ENCODE measurements at places on chromosomes 16 and 17. TPM values are rescaled to one million over a fixed set of nuclear protein-coding genes. Genes with fewer than 3 reads are reported as not detected.

CCL5 gene
- not detected for total RNA-seq

KRTAP1-1 gene
- total RNA-seq = not detected

DNA sequence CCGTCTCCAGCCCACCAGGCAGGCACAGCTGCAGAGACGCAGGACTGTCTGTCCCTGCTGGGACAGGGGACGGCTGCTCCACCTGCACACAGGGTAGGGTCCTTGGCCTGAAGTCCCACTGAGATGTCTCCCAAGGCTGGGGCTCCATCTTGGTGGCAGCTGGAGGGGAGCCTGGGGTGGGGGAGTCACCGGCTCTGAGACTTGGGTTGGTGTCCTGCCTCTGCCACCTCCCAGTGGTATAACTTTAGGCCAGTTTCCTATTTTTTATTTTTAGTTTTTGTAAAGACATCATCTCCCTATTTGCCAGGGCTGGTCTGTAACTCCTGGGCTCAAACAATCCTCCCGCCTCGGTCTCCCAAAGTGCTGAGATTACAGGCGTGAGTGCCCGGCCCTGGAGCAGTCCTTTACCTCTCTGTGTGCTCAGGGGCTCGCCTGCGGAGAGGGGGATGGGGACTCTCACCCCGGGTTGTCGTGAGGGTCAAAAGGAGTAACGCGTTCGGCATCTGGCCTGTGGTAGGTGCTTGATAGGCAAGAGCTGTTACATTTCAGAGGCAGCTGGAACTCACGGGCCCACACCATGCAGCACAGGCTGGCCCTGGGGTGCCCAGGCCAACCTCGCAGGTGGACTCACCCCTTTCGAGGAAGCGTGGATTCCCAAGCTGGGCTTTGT lies 46.6 kb upstream of the DOC2B start:
- DNase-seq = no peak

- no peak for DNase-seq
Observed at GRCh38 chr16:88387941-88388627, 5.3 kb downstream of the ZNF469 start.

DNA sequence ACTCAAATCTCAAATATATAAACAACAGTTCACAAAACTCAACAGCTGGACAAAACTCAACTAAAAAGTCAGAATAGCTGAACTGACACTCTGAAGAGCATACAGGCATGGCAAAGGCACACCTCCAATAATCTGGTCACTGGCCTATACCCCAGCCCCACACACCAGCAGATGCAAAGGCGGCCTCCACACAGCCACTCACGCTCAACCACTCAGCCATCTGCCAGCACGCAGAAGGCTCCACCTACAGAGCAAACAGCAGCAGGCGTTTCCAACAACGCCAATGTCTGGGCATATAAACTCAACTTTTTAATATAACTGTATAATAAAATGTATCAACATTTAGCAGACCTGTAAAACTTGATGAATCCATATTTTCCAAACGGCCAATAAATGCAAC lies 17.2 kb downstream of the USP7 start:
- DNase-seq = no peak

DNA sequence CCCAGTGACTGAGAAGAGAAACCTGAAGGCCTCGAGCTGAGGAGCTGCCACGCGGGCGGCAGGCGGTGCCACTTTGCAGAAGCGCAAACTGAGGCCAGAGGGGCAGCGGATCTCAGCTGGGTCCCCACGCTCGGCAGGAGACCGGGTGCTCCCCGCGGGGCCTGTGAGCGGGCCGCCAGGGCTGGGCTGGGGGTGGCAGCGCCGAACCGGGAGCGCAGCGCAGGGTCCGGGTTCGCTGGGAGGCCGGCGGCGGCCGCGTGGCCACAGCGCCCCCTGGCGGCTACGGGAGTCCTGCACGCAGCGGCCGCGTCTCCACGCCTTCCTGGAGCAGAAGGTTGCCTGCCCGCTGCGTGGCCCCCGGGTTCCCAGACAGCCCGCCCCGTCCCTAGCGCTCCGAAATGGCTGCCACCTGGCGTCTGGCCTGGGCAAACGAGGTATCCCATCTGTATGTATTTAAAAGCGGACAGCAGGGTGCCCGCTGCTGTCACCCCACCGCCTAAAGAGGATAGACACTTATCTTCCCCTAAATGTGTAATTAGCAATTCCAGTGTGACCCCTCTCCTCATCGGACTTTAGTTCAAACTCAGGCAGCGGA lies 96.1 kb upstream of the CDH5 start:
- DNase-seq = peak; percentile 90

ASPA gene
- total RNA-seq = not detected

DNA sequence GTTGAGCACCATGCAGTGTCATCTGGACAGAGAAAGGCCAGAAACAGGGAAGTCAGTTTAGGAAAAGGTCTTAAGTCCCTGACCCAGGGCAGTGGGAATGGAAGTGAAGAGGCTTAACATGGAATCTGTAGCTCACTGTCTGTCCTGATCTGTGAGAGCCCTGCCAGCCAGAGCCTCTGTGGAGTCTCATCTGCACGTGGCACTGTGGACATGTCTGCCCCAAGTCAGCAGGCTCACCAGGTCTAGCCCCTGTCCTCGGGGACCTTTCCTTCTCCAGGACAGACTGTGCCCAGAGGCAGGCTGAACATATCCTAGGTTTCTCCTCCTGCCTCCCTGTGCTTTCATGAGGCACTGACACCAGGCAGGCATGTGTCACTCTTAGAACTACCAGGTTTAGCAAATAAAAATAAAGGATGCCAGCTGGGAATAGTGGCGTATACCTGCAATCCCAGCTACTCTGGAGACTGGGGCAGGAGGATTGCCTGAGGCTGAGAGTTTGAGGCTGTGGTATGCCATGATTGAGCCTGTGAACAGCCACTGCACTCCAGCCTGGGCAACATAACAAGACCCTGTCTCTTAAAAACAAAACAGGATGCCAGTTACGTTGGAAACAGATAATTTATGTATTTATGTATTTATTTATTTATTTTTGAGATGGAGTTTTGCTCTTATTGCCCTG lies 22.4 kb downstream of the UNK start:
- DNase-seq = no peak

DNA sequence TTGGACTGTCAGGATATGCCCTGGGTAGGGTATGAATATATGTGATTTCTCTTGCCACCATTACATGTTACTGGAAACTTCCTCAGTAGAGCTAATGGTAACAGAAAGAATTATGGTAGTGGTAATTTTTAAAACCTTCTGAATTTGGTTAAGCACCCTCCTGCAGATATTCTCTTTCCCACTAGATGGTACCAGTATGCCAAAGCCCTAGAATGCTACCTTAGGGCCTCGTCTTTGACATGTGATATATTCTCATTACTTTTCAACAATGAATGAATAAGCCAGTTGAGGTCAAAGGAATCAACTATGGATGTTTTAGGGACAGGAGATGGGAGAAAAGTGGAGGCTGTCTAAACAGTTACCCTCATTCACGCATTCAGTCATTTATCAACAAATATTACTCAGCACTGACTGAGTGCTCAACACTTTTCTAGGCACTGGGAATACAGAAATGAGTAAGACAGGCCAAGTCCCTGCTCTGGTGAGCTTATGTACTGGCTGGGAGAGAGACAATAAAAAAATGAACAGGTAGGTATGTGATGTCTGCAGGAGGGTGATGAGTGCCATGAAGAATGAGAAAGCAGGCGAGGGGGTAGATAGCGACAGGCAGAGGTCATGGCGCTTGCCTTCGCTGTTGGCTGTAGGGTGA lies 14.7 kb downstream of the CDH13 start:
- DNase-seq = peak; percentile 38

MYO15A gene
- 0.44 TPM for total RNA-seq

- no peak for DNase-seq
Observed at GRCh38 chr16:55350984-55351383, 27.0 kb downstream of the IRX6 start.

AGRP gene
- total RNA-seq = not detected

DNA sequence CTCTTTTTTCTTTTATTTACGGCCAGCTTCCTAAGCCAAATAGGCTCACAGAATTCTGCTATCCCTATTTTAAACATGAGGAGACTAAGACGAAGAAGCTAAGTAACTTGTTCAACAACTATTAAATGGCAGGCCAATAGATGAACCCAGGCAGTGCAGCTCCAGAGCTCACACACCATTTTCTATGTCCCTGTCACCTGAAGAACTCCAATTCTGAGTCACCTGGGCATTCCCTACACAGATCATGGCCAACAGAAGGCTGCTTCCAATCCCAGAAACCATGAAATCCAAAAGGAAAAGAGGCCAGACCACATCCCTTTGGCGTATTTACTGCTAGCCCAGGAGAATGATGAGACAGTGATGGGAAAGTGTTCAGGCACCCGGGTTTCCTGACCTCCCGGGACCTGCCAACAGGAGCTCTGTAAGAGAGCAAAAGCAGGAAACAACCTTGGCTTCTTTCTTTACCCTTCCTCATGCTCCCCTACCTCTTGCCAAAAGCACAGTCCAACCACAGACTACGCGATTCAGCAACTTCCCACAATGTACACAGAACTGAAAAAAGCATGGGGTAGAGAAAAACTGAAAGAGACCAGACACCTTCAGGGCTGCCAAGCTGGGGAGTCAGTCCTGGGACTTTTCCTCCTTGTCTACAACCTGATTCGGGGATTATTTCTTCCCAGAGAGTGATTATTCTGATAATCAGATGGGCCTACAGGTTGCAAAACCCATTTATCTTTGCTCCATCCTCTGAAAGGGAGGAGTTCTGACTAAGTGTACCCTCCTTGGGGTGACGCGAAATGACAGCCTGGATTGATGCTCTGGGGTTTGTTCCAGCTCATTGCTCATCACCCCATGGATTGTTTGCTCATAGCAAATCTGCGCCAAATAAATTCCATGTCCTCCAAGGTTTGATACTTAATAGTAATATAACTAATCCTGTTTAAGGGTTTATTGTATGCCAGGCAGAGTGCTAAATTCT lies 47.8 kb upstream of the HAS3 start:
- DNase-seq = peak; percentile 45

DNA sequence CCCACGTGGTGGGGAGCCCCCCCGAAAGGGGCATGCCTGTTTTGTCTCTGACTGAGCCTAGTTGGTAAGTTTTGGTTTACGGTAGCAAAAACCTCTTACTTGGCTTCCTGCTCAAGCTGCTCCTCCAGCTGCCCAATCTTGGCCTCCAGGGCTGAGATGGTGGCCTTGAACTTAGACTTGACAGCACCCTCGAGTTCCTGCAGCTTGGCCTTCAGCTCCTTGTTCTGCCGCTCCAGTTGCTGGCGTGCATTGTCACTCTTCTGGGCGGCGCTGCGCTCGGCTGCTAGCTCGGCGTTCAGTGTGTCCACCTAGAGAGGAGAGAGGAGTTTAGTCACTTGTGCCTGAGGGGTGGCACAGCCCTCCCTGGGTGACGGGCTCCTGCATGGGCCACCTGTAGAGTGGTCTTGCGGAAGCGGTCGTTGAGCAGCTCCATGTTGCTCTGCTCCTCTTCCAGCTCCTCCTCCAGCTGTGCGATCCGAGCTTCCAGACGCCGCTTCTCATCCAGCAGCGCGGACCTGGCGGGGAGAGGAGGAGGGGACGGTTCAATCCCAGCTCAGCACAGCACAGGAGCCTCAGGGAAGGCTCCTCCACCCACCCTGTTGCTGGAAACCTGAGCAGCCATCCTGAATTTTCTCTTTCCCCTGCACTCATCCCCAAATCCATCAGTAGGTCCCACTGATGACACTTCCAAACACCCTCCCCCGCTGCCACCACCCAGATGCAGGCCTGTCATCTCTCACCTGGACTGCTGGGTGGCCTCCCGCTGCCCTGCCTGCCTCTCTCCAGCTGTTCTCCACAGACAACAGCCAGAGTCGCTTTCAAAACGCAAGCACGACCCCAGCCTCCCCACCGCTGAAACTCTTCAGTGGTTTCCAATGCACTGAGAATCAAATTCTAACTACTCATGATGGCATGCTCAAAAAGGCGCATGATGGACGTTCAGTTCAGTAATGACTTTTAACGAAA lies 44.6 kb downstream of the NDEL1 start:
- DNase-seq = no peak

ZPBP2 gene
- not detected for total RNA-seq

- DNase-seq = no peak
Observed at GRCh38 chr17:22463110-22463850, 771.0 kb downstream of the KCNJ18 start.

- DNase-seq = no peak
Observed at GRCh38 chr16:55012793-55013192, 82.1 kb downstream of the IRX5 start.

GRCh38 chr17:13537167-13537731 lies 64.5 kb downstream of the HS3ST3A1 start:
- no peak for DNase-seq

MAP3K3 gene
- total RNA-seq = 25.9 TPM

DNA sequence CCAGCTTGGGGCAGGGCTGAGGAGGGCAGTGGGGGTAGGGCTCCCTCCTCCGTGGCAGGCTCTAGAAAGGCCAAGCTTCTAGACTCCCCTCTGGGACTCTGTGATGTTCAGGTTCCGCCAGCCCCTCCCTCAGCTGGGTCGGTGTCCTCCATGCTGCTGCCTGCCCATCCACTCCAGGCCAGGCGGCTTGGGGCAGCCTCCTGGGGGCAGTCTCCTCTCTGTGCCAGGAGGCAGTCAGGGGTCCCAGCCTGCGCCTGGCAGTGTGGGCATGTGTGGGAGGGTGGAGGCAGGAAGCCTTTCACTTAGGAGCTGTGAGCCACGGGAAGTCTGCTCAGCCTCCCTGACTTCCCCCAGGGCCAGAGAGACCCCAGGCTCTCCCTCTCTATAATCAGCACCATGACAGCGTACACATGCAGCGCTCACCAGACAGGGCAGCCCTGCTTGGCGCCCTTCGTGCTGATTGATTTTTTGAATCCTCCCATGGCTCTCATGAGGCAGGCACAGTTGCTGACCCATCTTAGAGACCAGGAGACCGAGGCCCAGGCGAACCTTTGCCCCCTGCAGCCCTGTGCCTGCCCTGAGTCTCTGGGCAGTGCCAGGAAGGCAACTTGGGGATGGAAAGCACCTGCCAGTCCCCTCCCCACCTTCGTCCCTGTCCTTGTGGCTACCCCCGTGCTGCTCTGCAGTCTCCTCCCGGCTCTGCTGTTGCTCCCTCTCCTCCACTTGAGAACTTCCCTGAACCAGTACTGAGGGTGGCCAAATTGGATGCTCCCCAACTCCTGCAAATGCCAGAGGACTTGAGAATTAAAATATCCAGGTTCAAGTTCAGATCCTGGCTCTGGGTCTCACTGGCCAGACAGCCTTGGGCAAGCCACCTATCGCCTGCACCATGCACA lies 234.7 kb upstream of the GSE1 start:
- no peak for DNase-seq

DNA sequence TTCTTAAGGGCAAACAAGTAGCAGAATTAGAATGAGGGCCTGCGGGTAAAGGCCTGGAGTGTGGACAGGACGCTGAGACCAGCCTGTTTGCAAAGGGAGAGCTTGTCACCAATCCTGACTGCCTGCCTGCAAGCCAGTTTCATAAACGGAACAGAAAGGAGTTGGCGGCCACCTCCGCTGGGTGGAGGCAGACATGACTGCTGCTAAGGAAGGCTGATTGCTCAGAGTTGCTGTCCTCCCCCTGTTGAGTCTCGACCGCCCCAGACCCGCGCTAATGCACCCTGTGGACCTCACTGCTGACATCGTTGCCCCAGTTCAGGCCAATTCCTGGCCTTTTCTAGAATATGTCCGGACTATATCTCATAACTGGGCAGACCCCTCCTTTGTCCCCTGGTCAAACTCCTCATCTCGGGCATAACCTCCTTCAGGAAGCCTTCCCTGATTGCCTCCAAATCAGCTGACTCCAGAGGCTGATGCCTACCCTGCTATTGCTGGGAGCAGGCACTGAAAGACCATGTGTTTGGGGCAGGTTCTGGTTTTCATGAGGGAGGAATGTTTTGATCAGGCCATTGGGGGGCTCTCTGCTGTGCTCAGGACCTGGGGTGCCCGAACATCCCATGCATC lies 153.0 kb upstream of the CIBAR2 start:
- DNase-seq = no peak
